Spleen (tissue), 13 donors: ENCODE measurements at places on chromosomes 13 and 19.

GRCh38 chr19:1853295-1854038, 5.2 kb upstream of the REXO1 start:
- peak; percentile 95 for DNase-seq

DNA sequence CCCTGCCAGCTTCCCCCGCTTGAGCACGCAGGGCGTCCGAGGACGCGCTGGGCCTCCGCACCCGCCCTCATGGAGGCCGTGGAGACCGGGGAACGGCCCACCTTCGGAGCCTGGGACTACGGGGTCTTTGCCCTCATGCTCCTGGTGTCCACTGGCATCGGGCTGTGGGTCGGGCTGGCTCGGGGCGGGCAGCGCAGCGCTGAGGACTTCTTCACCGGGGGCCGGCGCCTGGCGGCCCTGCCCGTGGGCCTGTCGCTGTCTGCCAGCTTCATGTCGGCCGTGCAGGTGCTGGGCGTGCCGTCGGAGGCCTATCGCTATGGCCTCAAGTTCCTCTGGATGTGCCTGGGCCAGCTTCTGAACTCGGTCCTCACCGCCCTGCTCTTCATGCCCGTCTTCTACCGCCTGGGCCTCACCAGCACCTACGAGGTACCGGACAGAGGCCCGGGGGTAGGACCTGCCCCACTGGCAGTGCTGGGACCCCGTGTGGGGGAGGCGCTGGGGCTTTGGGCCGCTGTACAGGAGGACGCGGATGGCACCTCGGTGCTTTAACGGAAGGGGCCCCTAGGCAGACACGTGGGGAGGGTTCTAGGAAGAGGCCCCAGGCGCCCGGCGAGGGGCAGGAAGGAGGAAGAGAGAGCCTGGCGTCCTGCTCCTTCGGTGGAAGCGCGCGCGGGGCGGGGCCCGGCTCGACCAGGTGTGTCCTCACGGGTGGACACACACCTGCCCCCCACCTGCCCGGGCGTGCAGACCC, 681 bp downstream of the SLC5A5 start:
- peak; percentile 83 for DNase-seq

DNA sequence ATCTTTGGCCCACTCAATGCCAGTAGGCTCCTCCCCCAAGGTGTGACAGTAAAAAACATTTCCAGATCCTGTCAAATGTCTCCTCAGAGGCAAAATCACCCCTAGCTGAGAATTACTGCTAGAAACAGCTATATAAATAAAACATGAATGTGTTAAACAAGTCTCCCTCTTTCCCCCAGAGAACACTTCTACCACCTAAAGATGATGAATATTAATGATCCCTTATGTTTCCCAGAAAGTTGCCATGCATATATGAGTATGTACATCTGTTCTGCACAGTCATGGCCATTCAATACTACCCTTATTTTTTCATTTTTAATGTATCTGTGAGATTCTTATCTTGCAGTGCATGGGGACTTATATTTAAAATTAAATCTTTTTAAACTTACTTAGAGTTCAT, 230.0 kb downstream of the SHISA2 start:
- no peak for DNase-seq

DNA sequence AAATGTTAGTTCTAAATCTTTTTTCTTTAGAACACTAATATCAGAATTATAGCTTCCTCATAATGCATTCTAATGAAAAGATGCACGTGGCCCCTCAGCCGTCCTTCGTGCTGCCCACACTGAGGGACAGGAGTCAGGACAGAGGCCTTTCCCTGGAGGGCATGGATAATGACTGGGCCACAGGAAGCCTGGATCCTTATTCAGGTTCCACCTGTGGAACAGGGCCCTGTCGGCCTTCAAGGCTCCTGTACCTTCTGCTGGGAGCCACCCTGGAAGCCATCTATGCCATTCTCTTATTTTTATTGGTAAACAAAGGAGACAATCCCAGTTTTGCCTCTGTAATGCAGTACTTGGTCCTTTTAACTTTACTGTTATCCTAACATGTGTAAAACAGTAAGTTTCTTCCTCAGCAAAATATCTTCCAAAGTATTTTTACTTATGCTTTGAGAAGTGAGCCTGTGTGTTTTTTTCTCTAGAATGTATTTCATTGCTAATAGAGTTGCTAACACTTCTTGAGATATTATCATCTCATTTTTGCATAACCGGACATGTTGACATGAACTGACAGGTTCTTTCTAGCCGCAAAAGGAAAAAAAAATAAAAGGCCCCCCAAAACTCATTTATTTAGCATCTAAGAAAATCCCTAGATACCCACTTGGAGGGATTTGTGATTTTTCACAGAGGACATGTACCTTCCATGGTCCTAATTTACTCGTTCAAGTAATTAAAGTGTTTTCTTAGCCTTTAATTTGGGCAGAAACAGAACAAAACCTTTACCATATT, 6.0 kb downstream of the GPR183 start:
- DNase-seq: no peak

GRCh38 chr13:98919566-98919965, 58.3 kb downstream of the DOCK9 start:
- no peak for DNase-seq
